ENCODE measurements at places on chromosomes 13 and 19. TPM values are rescaled to one million over a fixed set of nuclear protein-coding genes. Genes with fewer than 3 reads are reported as not detected.
A peak's percentile ranks its signal among the peaks of the same experiment; 100 is the strongest.

GRCh38 chr13:31067416-31068118 lies 94.1 kb downstream of the HSPH1 start:
- peak; percentile 51 for DNase-seq

- peak; percentile 87 for DNase-seq
Measured at GRCh38 chr13:31199849-31200636, at the start of gene B3GLCT. Gene B3GLCT, plus strand, starts transcription at chr13:31199975. Its CDS starts 110 bp downstream, at chr13:31200085.

- DNase-seq = no peak
Measured at GRCh38 chr13:105016266-105016665, 1519.2 kb downstream of the EFNB2 start.

Gene ADGRE2
- total RNA-seq = 4.2 TPM

Gene MYO1F
- total RNA-seq = not detected

DNA sequence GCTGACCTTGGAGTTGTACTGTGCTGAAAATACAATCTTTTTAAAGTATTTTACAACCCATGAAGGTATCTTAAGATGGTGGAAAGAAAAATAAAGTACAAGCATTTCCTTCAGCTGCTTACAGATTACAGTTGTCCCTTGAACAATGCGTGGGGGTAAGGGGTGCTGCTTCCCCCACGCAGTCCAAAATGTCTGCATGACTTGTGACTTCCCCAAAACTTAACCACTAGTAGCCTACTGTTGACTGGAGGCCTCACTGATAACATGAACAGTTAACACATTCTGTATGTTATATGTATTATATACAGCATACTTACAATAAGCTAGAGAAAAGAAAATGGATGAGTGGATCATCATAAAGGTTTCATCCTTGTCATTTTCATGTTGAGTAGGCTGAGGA lies 45.3 kb upstream of the ZNF599 start:
- no peak for DNase-seq

Measured in PC-3 (cell line).